Thoracic aorta (tissue), 2 donors: ENCODE measurements at places on chromosomes 4 and X. TPM values are rescaled to one million over a fixed set of nuclear protein-coding genes. Genes with fewer than 3 reads are reported as not detected.

- H3K4me1 ChIP-seq, result no peaks in the 10 kb centered on the region
- DNase-seq, result no peak
- H3K27ac ChIP-seq, result no peak overlapping the region
- no peaks in the 10 kb centered on the region for H3K36me3 ChIP-seq
These were observed 627.1 kb upstream of the AADAT start for GRCh38 chr4:170716868-170717267.

GRCh38 chr4:1137063-1137776 lies 23.9 kb upstream of the RNF212 start:
- H3K4me3 ChIP-seq, result peak overlapping the region; percentile 52
- H3K36me3 ChIP-seq, result no peaks in the 10 kb centered on the region
- H3K27me3 ChIP-seq, result no peaks in the 10 kb centered on the region
- H3K4me1 ChIP-seq, result no peaks in the 10 kb centered on the region

DNA sequence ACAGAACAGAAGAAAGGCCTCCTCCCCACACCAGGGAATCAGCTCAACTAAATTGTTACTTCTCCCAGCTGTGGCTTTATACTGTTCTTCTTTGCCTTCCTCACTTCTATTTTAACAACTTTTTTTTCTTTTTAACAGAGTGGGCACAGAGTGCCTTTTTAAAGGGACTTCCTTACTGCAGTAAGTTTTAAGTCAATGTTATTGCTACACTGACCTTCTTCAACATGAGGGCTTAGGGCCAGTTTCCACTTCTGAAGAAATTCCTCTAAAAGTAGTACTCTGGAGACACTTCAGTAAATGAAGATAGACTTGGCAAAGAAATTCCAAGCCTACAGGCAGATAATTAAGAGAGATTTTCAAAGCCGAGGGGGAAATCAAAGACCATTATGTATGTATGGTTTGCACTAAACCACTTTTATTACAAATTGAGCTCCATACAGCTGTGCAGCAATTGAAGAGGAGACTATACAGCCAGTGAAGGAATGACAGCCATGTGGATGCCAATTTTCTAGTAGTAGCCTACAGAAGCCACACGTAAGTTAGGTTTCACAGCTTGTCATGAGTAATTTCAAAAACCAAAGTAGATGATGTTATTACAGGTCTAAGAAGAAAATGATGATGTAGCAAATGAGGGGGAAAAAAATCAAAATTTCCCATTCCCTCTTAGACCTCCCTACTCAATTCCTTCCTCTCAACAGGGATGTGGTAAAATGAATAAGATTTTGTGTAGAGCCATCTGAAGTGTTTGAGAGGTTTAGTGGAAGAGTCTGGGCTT lies 36.9 kb upstream of the RASGEF1B start:
- H3K27ac ChIP-seq, result no peak overlapping the region
- no peaks in the 10 kb centered on the region for H3K27me3 ChIP-seq
- no peak overlapping the region for H3K4me3 ChIP-seq
- no peaks in the 10 kb centered on the region for H3K4me1 ChIP-seq
- no peaks in the 10 kb centered on the region for H3K36me3 ChIP-seq

- no peak overlapping the region for H3K27ac ChIP-seq
- DNase-seq, result no peak
- no peaks in the 10 kb centered on the region for H3K36me3 ChIP-seq
- no peaks in the 10 kb centered on the region for H3K4me1 ChIP-seq
- H3K27me3 ChIP-seq, result no peaks in the 10 kb centered on the region
- no peak overlapping the region for H3K4me3 ChIP-seq
These were observed 11.8 kb downstream of the IQSEC2 start for GRCh38 chrX:53269536-53270107.

GRCh38 chr4:22942920-22943559 lies 250.3 kb downstream of the GBA3 start:
- no peaks in the 10 kb centered on the region for H3K27me3 ChIP-seq
- H3K4me1 ChIP-seq, result no peaks in the 10 kb centered on the region
- H3K27ac ChIP-seq, result no peak overlapping the region
- no peaks in the 10 kb centered on the region for H3K36me3 ChIP-seq
- no peak for DNase-seq

GRCh38 chr4:112808001-112808400 lies 171.1 kb downstream of the LARP7 start:
- no peaks in the 10 kb centered on the region for H3K27me3 ChIP-seq
- DNase-seq, result no peak
- peaks cover 4% of the 10 kb centered on the region for H3K4me1 ChIP-seq
- H3K36me3 ChIP-seq, result no peaks in the 10 kb centered on the region
- no peak overlapping the region for H3K27ac ChIP-seq

The BEX2 gene
- total RNA-seq, result 5.9 TPM

The HEPH gene
- total RNA-seq, result 95.7 TPM

The CSAG2 gene
- total RNA-seq, result not detected
